ENCODE measurements at places on chromosomes 5 and 9.

- no peak for DNase-seq
Measured at GRCh38 chr9:135877791-135878527, 29.4 kb downstream of the CAMSAP1 start.

- no peak for DNase-seq
Measured at GRCh38 chr5:127311349-127311748, 20.8 kb downstream of the MEGF10 start.

DNA sequence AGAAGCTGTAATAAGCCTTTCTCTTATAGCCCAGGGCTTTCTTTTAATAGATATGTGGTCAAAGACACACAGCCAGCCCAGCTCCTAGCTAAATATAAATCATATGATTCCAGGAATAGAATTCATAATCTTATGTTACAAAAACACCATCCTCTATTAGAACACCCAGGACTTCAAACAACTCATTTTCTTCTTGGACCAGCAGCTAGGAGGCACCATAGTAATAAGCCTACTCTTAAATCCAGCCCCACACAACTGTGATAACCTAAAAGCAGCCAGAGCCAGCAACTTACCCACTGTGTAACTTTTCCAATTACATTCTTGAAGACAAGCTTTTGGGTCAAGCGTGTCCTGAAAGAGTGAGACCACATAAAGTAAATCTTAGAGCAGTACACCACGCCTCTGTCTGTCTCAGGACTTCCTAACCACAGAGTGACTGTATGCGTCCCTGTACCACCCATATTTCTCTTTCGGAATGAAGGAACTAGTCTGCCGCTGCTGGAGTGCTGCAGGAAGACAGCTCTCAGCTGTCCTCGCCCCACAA lies 223.8 kb downstream of the TLE1 start:
- no peak for DNase-seq

GRCh38 chr5:56749842-56750241 lies 65.5 kb upstream of the MAP3K1 start:
- no peak for DNase-seq

GRCh38 chr5:14756478-14756877 lies 92.0 kb downstream of the OTULIN start:
- DNase-seq, result no peak

DNA sequence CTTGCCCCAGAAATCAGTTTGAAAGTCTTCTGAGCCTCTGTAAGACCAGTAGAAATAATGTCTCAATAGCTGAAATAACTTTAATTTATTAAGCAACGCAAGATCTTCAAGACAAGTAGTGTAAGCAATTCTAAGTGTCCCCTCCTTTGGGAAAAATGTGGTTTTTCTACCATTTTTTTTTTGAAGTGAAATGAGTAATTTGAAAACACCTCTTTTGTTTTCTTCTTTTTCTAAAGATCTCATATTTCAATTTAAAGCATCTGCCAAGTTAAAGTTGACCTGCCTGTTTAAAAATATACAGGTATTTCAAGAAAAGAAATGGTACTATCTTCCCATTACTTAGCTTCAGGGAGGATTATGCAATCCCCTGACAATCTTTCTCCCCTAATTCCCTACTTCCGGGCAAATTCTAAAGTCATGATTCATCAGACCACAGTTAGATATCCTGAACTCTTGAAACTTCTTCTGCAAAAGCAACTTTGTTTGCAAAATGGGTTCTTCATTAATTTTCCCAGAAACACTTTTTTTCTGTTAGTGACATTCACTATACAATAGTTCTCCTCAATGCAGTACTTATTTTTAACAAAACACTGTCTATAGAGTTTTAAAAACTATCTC lies 7.8 kb upstream of the ANXA1 start:
- no peak for DNase-seq

DNA sequence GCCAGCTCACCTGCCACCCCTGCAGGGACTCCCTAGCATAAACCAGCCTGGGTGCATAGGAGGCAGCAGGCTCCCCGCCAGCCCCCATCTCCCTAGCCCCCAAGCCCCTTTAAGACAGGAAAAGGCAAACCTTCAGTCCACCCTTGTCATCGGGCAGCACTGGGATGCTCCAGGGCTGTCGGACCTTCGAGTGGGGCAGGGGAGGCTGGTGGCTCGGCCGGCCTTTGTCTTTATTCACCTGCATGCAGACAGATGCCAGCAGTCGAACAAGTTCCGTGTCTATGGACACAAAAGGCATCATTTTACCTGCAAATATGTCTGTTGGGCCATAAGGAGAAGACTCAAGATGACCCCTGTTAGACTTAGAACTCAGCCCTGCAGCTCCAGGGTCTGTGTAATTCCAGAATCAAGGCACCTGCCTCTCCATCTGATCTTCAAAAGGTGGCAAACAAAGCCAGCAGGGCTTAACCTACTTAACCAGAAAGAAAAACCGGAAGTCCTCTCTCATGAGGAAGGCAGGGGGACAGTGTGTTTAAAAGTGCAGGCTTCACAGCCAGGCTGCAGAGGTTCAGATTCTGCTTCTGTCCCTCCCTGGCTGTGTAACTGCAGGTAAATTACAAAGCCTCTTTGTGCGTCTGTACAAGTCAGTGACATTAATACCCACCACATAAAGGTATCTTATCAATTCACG lies 16.2 kb downstream of the ANKS6 start:
- no peak for DNase-seq
